Substantia nigra (tissue), 51 donors: ENCODE measurements at places on chromosomes 5 and 9.

- DNase-seq = no peak
Observed at GRCh38 chr5:3584724-3585531, 10.7 kb upstream of the IRX1 start.

GRCh38 chr5:142767911-142768310, 2.3 kb upstream of the ARHGAP26 start:
- no peak for DNase-seq

- no peak for DNase-seq
Observed at GRCh38 chr5:14445013-14445412, 136.6 kb upstream of the OTULINL start.

- DNase-seq = no peak
Observed at GRCh38 chr9:6827439-6828145, 69.8 kb downstream of the KDM4C start.
